ENCODE measurements at places on chromosomes 13 and 19. TPM values are rescaled to one million over a fixed set of nuclear protein-coding genes. Genes with fewer than 3 reads are reported as not detected.
A peak's percentile ranks its signal among the peaks of the same experiment; 100 is the strongest.

The URAD gene
- total RNA-seq = not detected

The MADCAM1 gene
- total RNA-seq = 0.24 TPM

The SLITRK6 gene
- total RNA-seq = not detected

The DOHH gene
- 14.0 TPM for total RNA-seq

The NANOS3 gene
- total RNA-seq = 0.74 TPM

The TTYH1 gene
- not detected for total RNA-seq

The RPS28 gene
- total RNA-seq = 2,814 TPM

DNA sequence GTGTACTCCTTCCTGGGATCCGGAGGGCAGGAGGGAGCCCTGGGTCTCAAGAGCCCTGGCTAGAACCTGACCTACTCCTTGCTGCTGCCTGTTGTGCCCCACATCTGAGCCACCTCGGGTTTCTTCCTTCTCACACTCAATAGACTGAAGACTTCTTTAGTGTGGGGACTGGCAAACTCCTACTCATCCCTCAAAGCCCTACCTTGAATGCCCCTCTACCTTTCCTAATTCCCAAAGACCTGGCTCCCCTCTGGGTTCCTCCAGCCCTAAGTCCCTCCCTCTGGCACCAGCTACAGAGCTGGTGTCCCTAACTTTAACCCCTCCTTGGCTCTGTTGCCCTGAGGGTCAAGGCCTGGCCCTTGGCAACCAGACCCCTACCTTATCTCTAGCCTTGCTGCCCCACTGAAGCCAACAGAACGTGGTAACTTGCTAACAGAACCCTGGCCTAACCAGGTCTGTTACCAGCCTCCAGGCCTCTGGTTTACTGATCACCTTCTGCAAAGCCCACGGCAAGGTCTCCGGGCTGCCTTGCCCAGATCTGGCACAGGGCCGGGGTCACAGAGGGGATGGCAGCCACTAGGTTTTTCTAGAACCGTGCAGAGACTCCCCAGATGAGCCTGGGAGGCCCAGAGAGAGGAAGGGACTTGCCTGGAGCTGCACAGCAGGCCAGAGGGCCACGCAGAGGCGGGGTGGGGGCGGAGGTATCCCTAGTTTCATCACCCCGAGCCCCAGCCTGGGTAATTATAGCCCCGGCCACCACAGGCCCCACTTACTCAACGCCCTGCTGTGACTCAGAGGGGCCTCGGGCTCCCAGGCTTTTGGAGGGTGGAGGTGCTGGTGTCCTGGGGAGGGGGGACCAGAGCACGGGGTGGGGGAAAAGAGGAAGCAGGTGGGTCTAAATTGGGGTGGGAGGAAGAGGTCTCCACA lies 15.3 kb downstream of the ZBTB7A start:
- no peak overlapping the region for H3K4me3 ChIP-seq
- H3K27ac ChIP-seq = peak overlapping the region; percentile 58
- peaks cover 31% of the 10 kb centered on the region for H3K4me1 ChIP-seq
- H3K36me3 ChIP-seq = peaks cover 38% of the 10 kb centered on the region
- H3K27me3 ChIP-seq = no peaks in the 10 kb centered on the region

DNA sequence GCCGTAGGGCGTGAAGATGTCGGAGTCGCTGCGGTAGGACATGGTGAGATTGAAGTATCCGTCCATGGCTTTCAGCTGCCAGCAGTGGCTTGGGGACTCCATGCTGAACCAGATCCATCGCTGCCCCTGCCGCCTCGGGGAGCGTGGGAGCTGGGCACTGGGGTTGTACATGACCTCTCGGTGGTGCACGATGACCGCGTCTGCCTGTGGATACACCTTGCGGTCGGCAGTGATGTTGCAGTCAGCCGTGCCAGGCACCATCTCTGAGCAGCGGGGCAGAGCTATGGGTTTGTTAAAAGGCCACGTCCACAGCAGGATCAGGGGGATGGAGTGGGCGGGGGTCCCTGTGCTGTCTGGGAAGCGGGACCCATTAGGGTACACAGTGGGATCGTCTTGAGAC lies 7.4 kb downstream of the FUT6 start:
- H3K27ac ChIP-seq = no peak overlapping the region
- no peaks in the 10 kb centered on the region for H3K27me3 ChIP-seq
- H3K4me1 ChIP-seq = peaks cover 4% of the 10 kb centered on the region

DNA sequence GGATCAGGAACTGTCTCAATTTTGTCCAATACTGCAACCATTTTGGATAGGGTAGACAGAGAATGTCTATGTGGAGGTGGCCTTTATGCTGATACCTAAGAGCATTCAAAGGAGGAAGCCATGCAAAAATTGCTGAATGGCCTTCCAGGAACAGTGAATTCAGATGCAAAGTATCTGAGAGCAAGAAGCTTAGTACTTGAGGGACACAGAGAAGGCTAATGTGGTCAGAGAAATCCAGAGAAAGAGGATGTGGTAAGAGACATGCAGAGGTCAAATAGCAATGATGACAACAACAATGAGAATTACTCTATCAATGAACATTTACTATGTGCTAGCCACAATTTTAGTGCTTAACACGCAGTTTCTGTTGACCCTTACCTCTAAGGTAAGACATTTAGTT lies 785.6 kb upstream of the KLHL1 start:
- DNase-seq = no peak
- H3K27me3 ChIP-seq = no peaks in the 10 kb centered on the region
- no peak overlapping the region for H3K4me3 ChIP-seq
- no peaks in the 10 kb centered on the region for H3K36me3 ChIP-seq
- no peaks in the 10 kb centered on the region for H3K4me1 ChIP-seq

- DNase-seq = peak; percentile 41
- H3K27me3 ChIP-seq = no peaks in the 10 kb centered on the region
- H3K36me3 ChIP-seq = no peaks in the 10 kb centered on the region
- H3K27ac ChIP-seq = peak overlapping the region; percentile 25
- peaks cover 25% of the 10 kb centered on the region for H3K4me1 ChIP-seq
Measured at GRCh38 chr13:39998166-39998565, 342.7 kb downstream of the COG6 start.

DNA sequence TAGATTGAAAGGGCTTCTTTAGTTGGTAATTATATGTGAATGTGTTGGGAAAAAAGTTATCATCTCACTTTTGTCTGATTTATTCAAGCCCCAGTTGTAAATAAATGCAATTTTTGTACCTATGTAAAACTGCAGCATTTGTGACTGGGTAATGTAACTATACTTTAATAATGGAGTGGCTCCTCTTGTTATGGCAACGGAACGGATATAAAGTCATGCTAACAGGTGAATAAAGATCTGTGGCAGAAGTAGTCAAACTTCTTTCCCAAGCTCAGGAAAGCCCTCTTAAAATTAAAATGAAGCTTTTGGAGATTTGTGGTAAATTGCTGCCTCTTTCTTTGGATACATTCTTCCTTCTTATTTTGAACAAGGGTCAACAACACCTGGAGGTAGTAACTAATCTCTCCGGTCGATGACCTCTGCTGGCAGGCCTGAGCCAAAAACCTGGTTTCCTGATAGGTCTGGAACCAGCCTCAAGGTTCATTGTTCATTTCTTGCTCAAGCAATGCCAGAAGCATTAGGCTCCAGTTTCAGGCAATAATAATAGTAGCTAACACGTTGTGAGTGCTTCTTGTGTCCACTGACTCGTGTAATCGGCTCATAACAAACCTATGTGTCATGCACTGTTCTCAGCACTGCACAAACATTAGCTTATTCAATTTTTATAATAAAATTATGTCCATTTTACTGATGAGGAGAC lies 313.4 kb upstream of the DACH1 start:
- H3K4me3 ChIP-seq = no peak overlapping the region
- DNase-seq = no peak
- H3K27ac ChIP-seq = no peak overlapping the region
- H3K4me1 ChIP-seq = no peaks in the 10 kb centered on the region
- H3K36me3 ChIP-seq = no peaks in the 10 kb centered on the region

- no peak for DNase-seq
- H3K27ac ChIP-seq = no peak overlapping the region
- no peaks in the 10 kb centered on the region for H3K4me1 ChIP-seq
- no peaks in the 10 kb centered on the region for H3K36me3 ChIP-seq
- no peak overlapping the region for H3K4me3 ChIP-seq
- no peaks in the 10 kb centered on the region for H3K27me3 ChIP-seq
Measured at GRCh38 chr13:107900775-107901174, 314.6 kb downstream of the LIG4 start.

GRCh38 chr19:32316034-32316433 lies 29.4 kb upstream of the ZNF507 start:
- no peaks in the 10 kb centered on the region for H3K36me3 ChIP-seq
- H3K4me3 ChIP-seq = no peak overlapping the region
- DNase-seq = no peak

DNA sequence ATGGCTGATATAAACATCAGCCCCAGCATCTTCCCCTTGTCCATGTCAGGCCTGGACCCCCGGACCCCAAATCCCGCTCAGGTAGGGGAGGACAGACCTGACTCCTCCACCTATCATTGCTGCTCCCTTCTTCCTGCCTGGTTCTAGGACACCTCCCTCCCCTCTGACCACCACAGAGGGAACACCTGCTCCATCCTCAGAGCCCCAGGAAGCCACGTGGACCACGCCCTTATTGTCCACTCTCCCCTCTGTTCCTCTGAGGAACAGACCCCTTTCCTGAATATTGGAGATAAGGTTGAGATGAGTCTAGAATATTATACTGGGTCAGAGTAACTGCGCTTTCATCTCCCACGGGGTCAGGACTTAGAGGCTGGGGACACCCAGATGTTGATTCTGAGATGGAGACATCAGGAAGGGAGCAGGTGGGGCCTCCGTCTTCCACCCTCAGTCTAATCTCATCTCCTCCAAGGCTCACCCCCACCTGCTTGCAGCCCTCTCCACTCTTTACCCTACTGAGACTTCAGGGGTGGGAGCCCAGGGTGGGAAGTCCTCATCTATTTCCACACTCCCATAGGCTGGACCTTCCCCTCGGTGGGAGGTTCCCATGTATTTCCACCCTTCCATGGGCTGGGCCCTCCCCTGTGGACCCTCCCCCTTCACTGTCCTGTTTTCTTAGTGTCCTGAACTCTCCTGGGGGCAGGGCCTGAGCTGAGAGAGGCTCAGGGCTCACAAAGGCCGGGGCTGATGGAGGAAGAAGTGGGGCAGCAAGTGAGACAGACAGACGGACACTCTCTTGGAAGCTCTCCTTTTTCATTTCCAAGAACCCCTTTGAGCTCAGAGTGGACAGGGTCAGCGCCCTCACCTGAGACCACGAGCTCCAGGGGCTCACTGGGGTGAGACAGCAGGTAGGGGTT lies 2.7 kb downstream of the LILRA4 start:
- no peaks in the 10 kb centered on the region for H3K4me1 ChIP-seq
- no peak overlapping the region for H3K4me3 ChIP-seq
- H3K27me3 ChIP-seq = peaks cover 4% of the 10 kb centered on the region

DNA sequence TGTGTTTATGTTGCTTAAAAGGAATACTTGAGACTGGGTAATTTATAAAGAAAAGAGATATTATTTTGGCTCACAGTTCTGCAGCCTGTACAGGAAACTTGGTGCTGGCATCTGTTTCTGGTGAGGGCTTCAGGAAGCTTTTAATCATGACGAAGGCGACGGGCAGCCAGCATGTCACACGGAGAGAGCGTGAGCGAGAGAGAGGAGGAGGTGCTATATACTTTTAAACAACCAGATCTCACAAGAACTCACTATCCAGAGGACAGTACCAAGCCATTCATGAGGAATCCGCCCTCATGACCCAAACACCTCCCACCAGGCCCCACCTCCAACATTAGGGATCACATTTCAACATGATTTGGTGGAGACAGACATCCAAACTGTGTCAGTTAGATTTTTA lies 163.4 kb upstream of the TSC22D1 start:
- H3K4me3 ChIP-seq = no peak overlapping the region
- H3K27ac ChIP-seq = no peak overlapping the region
- H3K36me3 ChIP-seq = no peaks in the 10 kb centered on the region
- no peaks in the 10 kb centered on the region for H3K4me1 ChIP-seq
- H3K27me3 ChIP-seq = no peaks in the 10 kb centered on the region

GRCh38 chr13:42497798-42498197 lies 76.2 kb upstream of the TNFSF11 start:
- no peak overlapping the region for H3K4me3 ChIP-seq
- H3K36me3 ChIP-seq = no peaks in the 10 kb centered on the region
- DNase-seq = peak; percentile 64
- no peaks in the 10 kb centered on the region for H3K27me3 ChIP-seq

DNA sequence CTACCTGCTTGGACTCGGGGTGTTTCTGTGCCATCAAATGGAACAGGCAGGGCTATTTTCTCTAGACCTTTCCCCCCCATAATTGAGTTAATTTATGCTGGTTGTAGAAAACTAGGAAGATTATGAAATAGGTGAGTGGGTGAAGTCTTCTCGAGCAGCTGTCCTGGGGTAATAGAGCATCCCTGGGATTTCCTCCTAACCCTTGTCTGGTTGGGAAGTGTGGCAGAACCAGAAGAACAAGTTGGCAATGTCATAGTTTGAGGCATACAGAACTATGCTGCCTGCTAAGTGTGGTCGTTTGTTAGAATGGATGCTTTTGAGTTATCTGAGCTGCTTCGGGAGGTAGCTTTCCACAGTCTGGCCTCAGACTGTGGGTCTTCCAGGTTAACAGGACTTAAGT lies 3.7 kb downstream of the GATAD2A start:
- no peaks in the 10 kb centered on the region for H3K27me3 ChIP-seq
- no peak for DNase-seq
- peaks cover 81% of the 10 kb centered on the region for H3K4me1 ChIP-seq

DNA sequence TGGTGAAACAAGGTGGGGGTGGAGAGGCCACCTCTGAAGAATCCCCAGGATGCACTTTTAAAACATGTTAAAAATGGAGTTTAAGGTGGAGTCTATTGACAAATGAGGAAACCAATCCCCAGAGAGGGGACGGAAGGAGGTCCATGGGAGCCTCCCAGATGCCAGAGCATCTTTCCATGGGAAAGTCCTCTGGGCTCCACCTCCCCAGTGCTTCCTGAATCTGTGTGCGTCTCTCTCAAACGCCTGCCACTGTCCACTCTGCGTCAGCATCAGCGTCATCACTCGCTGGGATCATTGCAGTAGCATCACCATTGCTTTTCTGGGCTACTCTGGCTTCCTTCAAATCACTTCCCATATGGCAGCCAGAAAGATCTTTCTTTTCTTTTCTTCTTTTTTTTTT lies 6.2 kb downstream of the GPR4 start:
- H3K4me3 ChIP-seq = no peak overlapping the region
- no peak for DNase-seq
- no peaks in the 10 kb centered on the region for H3K36me3 ChIP-seq
- H3K4me1 ChIP-seq = peaks cover 35% of the 10 kb centered on the region
- no peak overlapping the region for H3K27ac ChIP-seq
- peaks cover 66% of the 10 kb centered on the region for H3K27me3 ChIP-seq

DNA sequence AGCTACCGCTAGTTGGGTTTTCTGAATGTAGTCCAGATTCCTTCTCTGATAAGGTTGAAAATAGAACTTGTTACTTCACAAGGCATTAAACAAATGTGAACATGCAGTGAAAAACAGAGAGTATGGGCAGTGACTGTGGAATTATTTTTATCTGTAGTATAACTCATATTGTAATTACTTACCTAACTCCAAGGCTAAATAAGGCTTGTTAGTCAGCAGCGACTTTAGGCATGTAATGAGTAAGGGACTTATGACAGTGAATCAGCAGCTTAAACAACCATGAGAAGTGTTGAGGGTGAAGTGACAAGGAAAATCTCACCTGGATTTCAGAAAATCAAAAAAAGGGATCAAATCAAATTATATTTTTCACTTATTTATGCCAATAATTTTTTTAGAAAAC lies 1719.5 kb upstream of the MIR17HG start:
- H3K36me3 ChIP-seq = no peaks in the 10 kb centered on the region
- H3K4me1 ChIP-seq = no peaks in the 10 kb centered on the region
- H3K27me3 ChIP-seq = no peaks in the 10 kb centered on the region
